Fibroblast of upper back skin (primary cell): ENCODE measurements at places on chromosomes 16 and 17.

- DNase-seq, result peak; percentile 89
Measured at GRCh38 chr17:5785338-5785737, 201.0 kb upstream of the NLRP1 start.

DNA sequence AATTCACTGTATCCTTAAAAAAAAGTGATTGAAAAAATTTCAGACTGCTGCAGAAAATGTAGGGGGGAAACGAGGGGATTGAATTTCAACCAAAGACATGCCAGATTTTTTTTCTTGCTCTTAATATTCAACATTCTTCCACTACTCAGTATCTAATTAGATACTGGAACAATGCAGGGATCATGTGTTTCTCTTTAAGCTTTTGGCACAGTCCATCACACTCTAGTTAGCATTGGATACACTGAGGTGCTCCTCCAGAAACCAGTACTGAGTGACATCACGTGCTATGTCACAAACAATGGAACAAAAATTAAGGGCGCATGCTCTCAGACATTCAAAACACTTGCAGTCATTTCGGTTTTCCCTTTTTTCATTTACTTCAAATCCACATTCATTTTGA lies 298.6 kb upstream of the PSMD7 start:
- peak; percentile 36 for DNase-seq

GRCh38 chr17:27513849-27514248 lies 57.6 kb downstream of the KSR1 start:
- DNase-seq, result no peak

DNA sequence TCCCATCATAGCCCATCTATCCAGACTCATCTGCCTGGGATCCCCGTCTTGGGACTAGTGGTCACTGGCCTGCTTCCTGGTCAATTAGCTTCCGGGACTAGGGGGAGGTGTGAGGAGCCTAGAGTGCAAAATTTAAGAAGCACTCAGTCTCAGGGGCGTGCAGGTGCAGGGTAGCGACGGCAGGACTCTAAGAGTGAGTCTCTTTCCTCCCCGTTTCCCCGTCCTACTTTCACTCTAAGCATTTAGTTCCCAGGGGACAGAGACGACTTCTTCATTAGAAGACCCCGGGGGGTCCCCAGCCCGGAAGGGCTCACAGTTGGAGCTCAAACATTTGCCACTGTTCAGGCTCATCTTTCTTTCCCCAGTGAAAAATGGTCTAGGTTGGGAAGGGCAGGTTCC lies 677 bp upstream of the ZNHIT3 start:
- DNase-seq, result no peak

DNA sequence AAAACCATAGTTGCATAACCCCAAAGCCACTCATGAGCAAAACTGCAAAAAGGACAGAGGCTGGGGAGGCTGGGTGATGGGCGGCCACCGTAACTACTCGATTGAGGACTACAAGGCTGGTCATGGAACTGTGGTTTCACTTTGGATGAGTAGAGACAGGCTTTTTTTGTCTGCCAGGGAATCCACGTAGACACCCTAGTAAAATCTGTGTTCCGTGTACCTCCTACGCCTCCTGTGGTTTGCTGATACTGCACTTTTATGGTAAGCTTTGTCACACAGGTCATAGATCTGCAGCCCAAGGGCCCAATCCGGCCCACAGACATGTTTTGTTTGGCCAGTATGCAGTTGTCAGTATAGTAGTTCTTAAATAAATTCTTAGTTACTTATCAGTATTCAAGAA lies 2.2 kb upstream of the TLCD3B start:
- DNase-seq, result no peak

- DNase-seq, result no peak
Measured at GRCh38 chr16:67773099-67773498, 33.3 kb downstream of the RANBP10 start.

- DNase-seq, result no peak
Measured at GRCh38 chr16:88731699-88732098, 25.4 kb downstream of the CTU2 start.

GRCh38 chr17:47946929-47947397 lies 5.6 kb downstream of the PNPO start:
- DNase-seq, result peak; percentile 77
